ENCODE measurements at places on chromosomes 13 and 19.

DNA sequence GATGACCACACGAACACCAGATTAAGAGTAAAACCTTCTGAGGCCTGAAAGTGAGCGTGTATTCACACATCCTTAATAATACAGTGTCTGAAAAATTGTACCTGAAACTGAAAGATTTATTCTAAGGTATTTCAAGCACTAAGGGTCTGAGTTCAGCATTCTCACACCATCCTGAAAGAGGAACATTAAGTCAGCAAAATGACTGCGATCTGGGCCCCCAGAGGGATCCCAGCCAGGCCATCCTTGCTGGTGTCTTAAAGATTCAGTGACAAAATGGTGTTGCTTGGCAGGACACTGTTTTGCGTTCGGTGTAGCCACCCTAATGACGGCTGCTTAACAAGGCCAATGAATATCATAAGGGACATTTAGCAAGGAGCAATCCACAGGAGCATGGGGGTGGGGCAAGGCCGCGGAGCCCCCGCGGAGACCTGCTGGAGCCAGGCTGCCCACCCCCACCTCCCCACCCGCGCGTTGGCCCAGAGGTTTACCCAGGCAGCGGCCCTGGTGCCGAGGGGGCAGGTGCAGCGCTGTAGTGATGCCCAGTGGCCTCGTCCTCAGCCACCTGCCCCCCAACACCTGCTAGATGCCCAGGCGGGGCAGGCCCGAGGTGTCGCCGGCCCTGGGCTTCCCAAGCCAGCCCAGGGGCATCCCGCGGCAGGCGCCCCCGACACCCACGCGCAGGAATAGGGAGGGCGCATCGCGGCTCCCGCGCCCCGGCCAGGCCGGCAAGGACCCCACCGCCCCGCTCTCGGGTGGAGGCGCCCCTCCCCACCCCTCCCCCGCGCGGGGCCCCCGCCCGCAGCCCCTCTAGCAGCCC, 742 bp downstream of the NALCN start:
- DNase-seq: no peak

- DNase-seq: no peak
Measured at GRCh38 chr19:21907516-21907915, 71.5 kb upstream of the ZNF43 start.

DNA sequence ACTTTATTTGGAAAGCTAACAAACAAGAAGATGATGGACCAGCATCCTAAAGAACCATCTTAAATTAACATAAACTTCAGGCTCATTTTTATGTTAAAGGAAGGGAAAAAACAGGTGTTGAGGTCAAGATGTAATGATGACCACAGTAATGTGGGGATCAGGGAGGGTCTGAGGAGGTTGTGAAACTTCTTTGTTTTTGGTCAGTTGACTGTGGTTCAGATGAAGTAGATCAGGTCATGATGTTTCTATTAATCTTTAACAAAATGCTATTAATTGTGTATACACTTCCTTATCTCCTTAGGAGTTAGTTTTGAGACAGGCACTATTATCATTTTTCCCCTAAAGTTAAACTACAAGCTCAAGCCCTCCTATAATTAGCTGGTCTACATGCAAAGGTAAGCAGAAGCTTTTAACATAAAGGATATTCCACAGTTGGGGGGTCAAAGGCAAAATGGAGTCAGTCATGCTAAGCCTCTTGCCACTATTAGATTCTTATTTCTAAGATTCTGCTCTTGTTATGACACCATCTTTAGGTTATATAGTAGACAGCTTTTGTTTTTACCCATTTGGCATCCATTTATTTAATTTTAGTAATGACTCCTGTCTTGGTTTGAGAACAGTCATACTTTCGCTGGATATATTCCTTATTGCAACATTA, 800.1 kb upstream of the PCDH9 start:
- DNase-seq: no peak

DNA sequence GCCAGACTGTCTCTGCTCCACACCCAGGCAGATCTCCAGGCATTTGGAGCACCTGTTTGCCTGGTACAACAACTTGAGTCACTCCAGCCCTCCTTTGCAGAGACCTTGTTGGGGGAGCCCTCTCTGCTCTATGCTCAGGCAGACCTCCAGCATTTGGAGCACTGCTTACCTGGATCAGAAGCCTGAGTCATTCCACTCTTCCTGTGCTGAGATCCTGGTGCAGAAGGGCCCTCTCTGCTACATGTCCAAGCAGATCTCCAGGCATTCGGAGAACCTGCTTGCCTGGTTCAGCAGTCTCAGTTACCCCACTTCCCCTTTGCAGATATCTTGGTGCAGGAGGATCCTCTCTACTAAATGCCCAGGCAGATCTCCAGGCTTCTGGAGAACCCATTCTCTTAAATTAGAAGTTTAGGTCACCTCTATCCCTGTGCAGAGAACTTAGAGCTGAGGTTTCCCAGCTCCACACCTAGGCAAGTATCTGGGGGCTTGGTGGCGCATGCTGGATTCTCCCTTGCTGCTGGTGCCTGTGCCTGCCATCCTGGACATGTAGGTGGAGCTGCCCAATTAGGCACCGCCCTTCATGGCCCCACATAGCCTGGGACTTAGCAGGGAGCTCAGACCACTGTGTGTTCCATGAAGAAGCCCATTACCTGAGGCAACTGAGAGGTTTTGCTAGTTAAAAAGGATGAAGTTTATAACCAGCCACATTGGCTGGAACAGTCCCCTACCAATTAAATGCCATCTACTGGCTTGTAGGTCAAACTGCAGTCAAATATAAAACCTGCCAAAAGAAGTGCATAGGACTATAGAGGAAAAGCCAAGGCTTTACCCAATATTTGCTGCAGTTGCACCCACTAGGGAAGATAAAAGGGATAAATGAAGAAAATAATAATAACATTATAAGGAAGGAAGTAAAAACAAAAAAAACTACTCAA, 97.6 kb upstream of the SLITRK6 start:
- DNase-seq: no peak

DNA sequence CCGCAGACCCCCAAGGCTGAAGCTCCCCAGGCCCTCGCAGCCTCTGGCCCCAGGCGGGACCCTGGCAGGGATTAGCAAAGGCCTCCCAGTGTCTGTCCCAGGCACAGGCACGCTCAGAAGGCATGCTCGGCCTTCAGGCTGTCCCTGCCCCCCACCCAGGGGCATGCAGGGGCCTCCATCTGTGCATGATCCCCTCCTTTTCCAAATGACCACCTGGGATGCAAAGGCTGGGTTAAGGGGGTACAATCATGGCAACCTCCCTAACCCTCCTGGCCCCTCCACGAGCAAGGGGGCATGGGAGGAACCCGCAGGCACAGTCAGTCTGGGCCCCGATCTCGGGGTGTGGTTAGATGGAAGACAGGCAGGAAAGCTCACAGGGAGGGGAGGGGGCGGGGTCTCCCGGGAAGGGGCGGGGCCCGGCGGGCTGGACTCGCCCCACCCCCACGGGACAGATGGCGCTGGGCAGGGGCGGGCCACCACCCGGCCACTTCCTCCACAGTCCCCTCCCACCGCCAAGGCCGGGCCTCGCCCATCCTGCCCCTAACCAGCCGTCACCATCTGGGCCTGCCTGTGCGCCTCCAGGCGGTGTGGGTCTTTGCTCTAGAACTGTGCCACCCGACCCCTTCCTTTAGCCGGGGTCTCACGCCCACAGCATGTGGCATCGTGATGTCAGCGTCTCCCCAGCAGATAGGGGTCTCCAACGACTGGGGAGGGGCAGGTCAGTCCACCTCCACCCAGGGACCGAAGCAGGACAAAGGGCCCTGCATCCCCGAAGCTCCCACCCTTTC, 7.0 kb upstream of the REXO1 start:
- DNase-seq: peak; percentile 60

DNA sequence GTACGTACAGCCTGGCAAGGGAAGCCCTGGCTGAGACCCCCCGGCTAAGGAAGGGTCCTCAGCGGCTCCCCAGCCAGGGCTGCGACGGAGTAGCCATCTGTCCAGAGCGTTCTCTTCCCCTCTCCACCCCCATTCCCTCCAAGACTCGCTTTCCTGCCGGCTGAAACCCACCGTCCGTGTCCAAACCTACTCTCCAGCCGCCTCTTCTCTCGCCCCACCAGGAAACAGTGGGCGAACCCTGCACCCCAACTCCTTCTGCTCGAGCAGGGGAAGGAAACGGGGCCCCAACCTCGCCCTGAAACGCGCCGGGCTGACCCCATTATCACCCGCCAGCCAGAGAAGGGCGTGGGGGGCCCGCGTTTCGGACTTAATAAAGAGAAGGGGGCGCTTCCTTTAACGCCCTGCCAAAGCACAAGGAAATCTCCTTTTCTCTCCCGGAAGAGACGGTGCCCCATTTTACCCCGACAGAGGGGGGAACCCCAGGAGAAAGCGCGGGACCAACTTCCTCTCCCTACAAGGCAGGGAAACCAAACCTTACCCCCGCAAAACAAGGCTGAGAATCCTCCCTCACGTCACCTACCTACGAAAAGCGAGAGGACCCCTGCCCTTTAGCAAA, 2.5 kb downstream of the ZC3H4 start:
- no peak for DNase-seq

- no peak for DNase-seq
Measured at GRCh38 chr19:2043251-2043641, 7.8 kb downstream of the MKNK2 start.

- DNase-seq: peak; percentile 23
Measured at GRCh38 chr13:50365408-50366391, 350.5 kb downstream of the KCNRG start.

- no peak for DNase-seq
Measured at GRCh38 chr13:113558461-113558860, 26.1 kb upstream of the TFDP1 start.

All from NCI-H774 (cell line).